ENCODE measurements at places on chromosomes 7 and 10.

GRCh38 chr7:133556553-133556952 is 303.7 kb downstream of the EXOC4 start:
- H3K27ac ChIP-seq: no peak overlapping the region
- H3K36me3 ChIP-seq: no peaks in the 10 kb centered on the region
- DNase-seq: no peak
- H3K27me3 ChIP-seq: no peaks in the 10 kb centered on the region

GRCh38 chr10:64846700-64847099 is 1325.5 kb downstream of the REEP3 start:
- no peaks in the 10 kb centered on the region for H3K36me3 ChIP-seq
- H3K27ac ChIP-seq: no peak overlapping the region
- H3K4me1 ChIP-seq: no peaks in the 10 kb centered on the region
- no peaks in the 10 kb centered on the region for H3K27me3 ChIP-seq
- H3K4me3 ChIP-seq: no peak overlapping the region

GRCh38 chr7:98868450-98868849 is 1.4 kb downstream of the TMEM130 start:
- H3K4me3 ChIP-seq: no peak overlapping the region
- no peak for DNase-seq
- peaks cover 25% of the 10 kb centered on the region for H3K27me3 ChIP-seq
- no peaks in the 10 kb centered on the region for H3K36me3 ChIP-seq
- peaks cover 5% of the 10 kb centered on the region for H3K4me1 ChIP-seq
- H3K27ac ChIP-seq: no peak overlapping the region

- no peak for DNase-seq
- peaks cover 7% of the 10 kb centered on the region for H3K27me3 ChIP-seq
- H3K4me3 ChIP-seq: no peak overlapping the region
- H3K27ac ChIP-seq: no peak overlapping the region
- no peaks in the 10 kb centered on the region for H3K36me3 ChIP-seq
- peaks cover 5% of the 10 kb centered on the region for H3K4me1 ChIP-seq
These were observed 71.5 kb downstream of the ZNF92 start for GRCh38 chr7:65444899-65445823.

DNA sequence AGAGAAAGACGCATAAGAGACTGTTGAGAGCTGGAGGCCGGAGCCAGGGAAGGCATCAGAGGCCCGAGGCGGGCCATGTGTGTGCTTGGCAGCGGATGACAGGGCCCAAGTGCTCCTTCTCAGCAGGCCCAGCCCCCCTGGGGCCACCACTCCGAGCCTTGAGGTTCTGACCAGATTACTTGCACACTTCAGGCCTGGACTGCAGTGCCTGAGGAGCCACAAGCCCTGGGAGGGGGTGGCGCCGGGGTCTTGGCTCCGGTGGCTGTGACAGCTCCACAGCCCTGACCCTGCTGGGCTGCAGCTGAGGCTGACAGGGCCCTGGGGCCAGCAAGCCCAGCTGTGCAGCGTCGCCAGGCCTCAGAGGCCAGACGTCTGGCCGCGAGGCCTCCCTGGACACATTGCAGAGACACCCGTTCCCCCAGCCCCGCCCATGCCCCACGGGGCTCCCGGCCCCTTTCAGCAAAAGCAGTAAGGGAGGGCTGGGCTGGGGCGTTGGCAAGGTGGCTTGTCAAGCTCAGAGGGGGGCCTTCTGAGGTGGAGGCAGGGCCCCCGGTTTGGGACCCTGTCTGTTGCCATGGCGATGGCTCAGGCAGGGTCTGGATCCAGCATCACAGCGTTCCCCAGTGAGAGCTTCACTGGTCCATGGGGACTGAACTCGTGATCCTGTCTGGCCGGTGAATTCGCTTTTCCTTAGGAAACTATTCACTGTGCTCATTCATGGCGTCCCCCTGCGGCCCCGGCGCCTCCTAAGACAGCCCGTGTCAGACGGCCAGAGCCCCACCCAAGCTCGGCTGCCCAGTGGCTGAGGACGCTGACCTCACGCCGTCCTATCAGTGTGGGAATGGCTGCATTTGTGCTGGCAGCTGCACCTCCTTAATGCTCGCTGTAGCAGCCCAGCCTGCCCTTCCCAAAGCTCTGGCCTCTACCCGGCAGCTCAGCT is 5.7 kb downstream of the ELN start:
- no peak overlapping the region for H3K4me3 ChIP-seq
- H3K4me1 ChIP-seq: no peaks in the 10 kb centered on the region
- H3K27ac ChIP-seq: no peak overlapping the region
- peaks cover 25% of the 10 kb centered on the region for H3K27me3 ChIP-seq

DNA sequence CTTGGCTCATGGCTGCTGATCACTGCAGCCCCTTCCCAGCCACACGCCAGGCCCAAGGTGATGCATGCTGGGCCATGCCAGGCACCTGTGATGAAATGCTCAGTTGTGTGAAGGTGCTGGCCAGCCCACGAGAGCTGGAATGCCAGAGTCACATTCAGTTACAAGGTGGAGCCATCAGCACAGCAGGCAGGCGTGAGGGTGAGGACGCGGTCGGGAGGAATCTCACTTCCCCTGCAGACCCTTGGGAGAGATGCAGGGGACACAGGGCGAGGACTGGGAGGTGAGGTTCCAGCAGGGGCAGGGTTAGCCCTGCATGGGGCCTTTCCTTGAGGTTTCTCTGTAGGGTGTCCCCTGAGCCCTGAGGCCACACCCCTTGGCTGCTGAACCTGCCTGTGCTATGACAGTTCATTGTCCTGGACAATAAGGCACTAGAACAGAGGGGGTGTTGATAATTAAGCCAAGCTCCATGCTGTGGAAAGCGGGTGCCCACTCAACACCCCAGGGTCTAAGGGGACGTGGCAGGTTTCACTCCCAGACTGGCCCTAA is 82.4 kb downstream of the ADARB2 start:
- no peak overlapping the region for H3K4me3 ChIP-seq
- H3K36me3 ChIP-seq: no peaks in the 10 kb centered on the region
- H3K27ac ChIP-seq: no peak overlapping the region
- no peaks in the 10 kb centered on the region for H3K4me1 ChIP-seq
- DNase-seq: no peak

DNA sequence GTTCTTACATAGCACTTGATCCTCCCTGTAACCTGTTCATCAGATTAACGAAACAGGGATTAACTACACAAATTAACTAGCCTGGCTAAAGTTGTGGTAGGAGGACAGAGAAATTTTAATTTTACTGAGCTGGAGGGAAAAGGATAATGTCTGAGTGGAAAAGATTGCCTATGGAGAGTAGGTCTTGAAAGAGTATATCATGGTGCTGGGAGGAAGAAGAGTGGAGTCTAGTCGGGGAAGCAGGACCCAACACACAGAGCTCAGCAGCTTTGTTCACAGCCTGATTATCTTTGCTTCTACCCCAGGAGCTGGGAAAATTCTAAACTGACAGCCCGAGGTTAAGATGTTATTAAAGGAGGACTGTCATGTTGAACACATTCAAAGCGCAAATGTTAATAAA is 6.1 kb upstream of the KDM7A start:
- H3K36me3 ChIP-seq: peaks cover 4% of the 10 kb centered on the region
- peaks cover 27% of the 10 kb centered on the region for H3K27me3 ChIP-seq
- no peak for DNase-seq
- H3K4me3 ChIP-seq: no peak overlapping the region

GRCh38 chr10:71773221-71773971 is at the start of gene VSIR:
VSIR (minus strand) TSS chr10:71773520; CDS start chr10:71773439, 81 bp downstream.
- H3K36me3 ChIP-seq: peaks cover 37% of the 10 kb centered on the region
- peak within 1 kb of the TSS; percentile 95 for H3K4me3 ChIP-seq
- H3K4me1 ChIP-seq: peaks cover 76% of the 10 kb centered on the region
- peak; percentile 91 for DNase-seq
- peak within 1 kb of the TSS; percentile 86 for H3K27ac ChIP-seq

DNA sequence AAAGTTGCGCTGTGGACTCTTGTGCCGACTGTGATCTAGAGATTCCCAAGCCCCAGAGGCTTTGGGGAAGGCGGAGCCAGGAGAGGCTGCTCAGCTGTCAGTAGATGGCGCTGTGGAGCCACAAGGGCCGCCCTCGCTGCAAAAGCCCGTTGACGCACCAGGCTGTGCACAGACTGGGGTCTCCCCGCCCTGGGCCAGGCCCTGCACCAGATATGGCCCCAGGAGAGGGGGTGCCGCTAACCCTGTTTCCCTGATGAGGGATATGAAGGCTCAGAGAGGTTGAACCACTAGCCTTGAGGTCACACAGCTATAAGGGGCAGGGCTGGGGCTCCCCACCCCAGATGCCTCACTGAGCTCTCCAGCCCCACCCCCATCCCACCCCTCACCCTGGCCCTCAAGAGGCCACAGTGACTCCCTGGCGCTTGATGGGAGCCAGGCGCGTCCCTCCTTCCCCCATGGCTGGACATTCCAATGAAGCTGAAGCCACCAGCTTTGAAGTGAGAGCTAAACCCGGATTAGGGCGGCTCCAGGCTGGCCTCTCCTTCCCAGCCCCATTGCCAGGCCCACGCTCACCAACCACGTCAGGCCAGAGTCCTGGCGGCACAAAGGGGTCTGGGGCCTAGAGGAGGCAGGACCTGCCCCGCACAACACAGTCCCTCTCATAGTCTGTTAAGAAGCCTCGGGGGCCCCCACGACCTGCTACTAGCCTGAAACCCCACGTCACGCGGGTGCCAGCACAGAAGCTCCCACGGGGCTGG is 26.4 kb downstream of the MYL10 start:
- no peak overlapping the region for H3K4me3 ChIP-seq
- peak; percentile 76 for DNase-seq
- no peak overlapping the region for H3K27ac ChIP-seq

DNA sequence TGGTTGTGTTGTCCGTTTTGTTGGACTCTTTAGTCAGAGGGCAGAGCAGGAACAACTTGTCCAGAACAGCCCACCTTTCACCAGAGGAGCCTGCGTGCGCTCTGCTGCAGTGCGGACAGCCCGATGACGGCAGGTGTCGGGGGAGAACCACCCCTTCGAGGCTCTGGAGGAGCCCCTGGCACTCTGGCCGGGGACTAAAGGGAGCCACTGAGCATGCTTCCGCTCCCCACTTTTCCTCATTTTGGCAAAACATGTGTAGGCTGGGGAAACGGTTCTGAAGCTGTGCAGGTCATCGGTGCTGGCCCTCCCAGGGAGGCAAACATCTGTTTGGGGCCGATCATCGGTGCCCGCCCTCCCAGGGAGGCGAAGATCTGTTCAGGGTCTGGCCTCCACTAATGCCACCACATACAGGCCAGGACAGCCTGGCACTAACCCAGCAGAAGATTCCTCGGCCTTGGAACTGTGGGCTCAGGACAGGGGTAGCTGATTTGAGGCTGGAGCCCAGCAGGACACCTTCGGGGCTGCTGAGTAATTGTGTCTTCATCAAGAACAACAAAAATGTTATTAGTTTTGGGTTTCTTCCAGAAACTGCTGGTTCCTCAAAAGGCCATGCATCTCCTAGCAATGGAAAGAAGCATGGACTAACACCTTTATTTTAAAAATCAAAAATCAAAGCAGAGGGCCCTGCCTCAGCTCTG is 124.4 kb upstream of the TCERG1L start:
- H3K27me3 ChIP-seq: no peaks in the 10 kb centered on the region
- H3K27ac ChIP-seq: no peak overlapping the region
- H3K4me3 ChIP-seq: no peak overlapping the region

GRCh38 chr7:80608336-80608735 is 30.1 kb upstream of the CD36 start:
- no peak for DNase-seq
- no peaks in the 10 kb centered on the region for H3K36me3 ChIP-seq
- no peaks in the 10 kb centered on the region for H3K4me1 ChIP-seq
- H3K27ac ChIP-seq: no peak overlapping the region

GRCh38 chr7:157551325-157552070 is 214.7 kb downstream of the DNAJB6 start:
- H3K36me3 ChIP-seq: no peaks in the 10 kb centered on the region
- H3K27me3 ChIP-seq: no peaks in the 10 kb centered on the region
- no peaks in the 10 kb centered on the region for H3K4me1 ChIP-seq
- H3K27ac ChIP-seq: peak overlapping the region; percentile 51
- DNase-seq: no peak
- no peak overlapping the region for H3K4me3 ChIP-seq

GRCh38 chr7:70506434-70506833 is 625.5 kb upstream of the GALNT17 start:
- no peak overlapping the region for H3K27ac ChIP-seq
- no peaks in the 10 kb centered on the region for H3K36me3 ChIP-seq
- no peak for DNase-seq
- H3K27me3 ChIP-seq: no peaks in the 10 kb centered on the region
- H3K4me3 ChIP-seq: no peak overlapping the region

- no peak overlapping the region for H3K4me3 ChIP-seq
- no peaks in the 10 kb centered on the region for H3K36me3 ChIP-seq
- H3K4me1 ChIP-seq: no peaks in the 10 kb centered on the region
- no peaks in the 10 kb centered on the region for H3K27me3 ChIP-seq
- DNase-seq: no peak
These were observed 291.3 kb upstream of the ZMIZ1 start for GRCh38 chr10:78777466-78777865.

DNA sequence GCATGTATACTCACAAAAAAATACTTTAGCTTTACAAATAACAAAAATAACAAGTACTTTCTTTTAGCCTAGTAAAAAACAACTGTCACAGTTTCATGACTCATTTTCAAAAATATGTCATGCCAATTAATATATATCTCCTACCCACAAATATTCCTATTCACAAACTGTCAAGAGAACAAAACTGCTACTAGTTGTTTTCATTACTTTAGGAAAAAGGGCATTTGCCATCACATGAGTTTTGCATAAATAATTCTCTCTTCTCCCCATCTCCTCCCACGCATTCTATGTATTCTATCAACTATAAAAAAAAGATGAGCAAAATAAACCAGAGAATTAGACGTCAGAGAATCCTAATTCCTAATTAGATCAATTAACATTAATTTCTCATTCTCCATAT is 87.6 kb downstream of the PIP4K2A start:
- peak overlapping the region; percentile 65 for H3K27ac ChIP-seq
- H3K36me3 ChIP-seq: peaks cover 18% of the 10 kb centered on the region
- H3K27me3 ChIP-seq: no peaks in the 10 kb centered on the region
- H3K4me3 ChIP-seq: no peak overlapping the region
- H3K4me1 ChIP-seq: peaks cover 93% of the 10 kb centered on the region

GRCh38 chr7:138565451-138566114 is 105.5 kb downstream of the TRIM24 start:
- H3K27me3 ChIP-seq: no peaks in the 10 kb centered on the region
- peaks cover 86% of the 10 kb centered on the region for H3K36me3 ChIP-seq
- DNase-seq: no peak
- H3K4me1 ChIP-seq: no peaks in the 10 kb centered on the region

DNA sequence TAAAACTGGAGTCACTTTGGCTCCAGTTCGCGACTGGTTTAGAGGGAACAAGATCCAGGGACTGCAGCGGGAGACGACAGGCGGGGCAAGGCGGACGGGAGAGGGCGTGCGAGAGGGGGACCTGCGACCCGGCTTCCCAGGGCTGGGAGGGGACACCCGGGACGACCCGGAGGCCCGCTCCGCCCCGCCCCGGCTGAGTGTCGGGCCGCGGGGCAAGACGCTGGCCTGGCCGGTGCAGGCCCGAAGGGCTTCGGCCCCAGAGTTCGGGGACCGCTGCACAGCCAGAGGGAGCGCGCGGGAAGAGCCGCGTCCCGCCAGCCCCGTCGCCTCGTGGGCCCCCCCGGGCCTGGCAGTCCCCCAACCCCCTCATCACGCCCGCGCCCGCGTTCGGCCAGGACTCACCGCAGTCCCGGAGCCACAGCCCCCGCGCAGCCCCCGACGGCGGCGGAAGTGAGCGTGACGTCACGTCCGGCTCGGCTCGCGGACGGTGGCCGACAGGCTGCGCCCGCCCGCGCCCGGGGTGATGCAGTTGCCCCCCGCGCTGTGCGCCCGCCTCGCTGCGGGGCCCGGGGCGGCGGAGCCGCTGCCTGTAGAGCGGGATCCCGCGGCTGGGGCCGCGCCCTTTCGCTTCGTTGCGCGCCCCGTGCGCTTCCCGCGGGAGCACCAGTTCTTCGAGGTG is at the start of the genes TUBGCP2 and ZNF511:
Gene TUBGCP2 (minus strand): TSS at position 452 of the 679 bp plus-strand sequence. CDS start 5,931 bp downstream, outside the sequence.
Gene ZNF511 (plus strand): TSS at position 494 of the 679 bp plus-strand sequence. CDS start 30 bp downstream, at position 524.
- H3K27ac ChIP-seq: peak within 1 kb of the TSS; percentile 99
- peaks cover 27% of the 10 kb centered on the region for H3K4me1 ChIP-seq
- peaks cover 19% of the 10 kb centered on the region for H3K36me3 ChIP-seq

All from activated CD4-positive, alpha-beta T cell treated with anti-CD3 and anti-CD28 coated beads, Interleukin-2, amount 10 ng/mL, durations not matched to agents 7 days and 5 days (primary cell).